Stimulated activated CD8-positive, alpha-beta memory T cell treated with anti-CD3 and anti-CD28 coated beads, Interleukin-2, amount 100 ng/mL, for 48 hours (primary cell): ENCODE measurements at places on chromosomes 11 and 22.
A peak's percentile ranks its signal among the peaks of the same experiment; 100 is the strongest.

DNA sequence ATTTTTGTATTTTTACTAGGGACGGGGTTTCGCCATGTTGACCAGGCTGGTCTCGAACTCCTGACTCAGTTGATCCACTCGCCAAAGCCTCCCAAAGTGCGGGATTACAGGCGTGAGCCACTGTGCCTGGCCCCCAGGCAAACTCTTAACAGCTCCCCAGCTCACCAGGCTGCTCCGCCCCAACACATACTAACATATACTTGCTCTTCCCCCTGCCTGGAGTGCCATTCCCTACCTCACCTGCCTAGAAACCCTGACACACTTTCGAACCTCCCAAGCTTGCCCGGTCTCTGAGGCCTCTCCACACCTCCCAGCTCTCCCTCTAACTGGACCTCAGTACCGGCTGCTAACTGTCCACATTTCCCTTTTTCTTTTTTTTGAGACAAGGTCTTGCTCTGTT lies 8.5 kb downstream of the MAP4K2 start:
- DNase-seq, result no peak

DNA sequence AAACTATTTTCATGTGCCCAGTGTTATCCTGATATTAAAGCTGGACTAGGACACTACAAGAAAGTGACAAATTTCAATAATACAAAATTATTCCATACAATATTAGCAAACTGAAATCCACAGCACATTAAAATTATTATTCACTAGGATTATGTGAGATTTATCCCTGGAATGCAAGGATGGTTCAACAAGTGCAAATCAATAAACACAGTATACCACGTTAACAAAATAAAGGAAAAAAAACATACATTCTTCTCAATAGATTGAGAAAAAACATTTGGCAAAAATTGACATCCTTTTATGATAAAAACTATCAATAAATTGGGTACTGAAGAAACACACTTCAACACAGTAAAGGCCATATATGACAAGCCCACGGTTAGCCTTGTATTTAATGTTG lies 1758.2 kb upstream of the RAG2 start:
- DNase-seq, result no peak

GRCh38 chr11:75142714-75143419 lies 8.0 kb upstream of the SLCO2B1 start:
- peak; percentile 55 for DNase-seq

- DNase-seq, result no peak
Observed at GRCh38 chr22:35489239-35489638, 51.4 kb upstream of the RASD2 start.

DNA sequence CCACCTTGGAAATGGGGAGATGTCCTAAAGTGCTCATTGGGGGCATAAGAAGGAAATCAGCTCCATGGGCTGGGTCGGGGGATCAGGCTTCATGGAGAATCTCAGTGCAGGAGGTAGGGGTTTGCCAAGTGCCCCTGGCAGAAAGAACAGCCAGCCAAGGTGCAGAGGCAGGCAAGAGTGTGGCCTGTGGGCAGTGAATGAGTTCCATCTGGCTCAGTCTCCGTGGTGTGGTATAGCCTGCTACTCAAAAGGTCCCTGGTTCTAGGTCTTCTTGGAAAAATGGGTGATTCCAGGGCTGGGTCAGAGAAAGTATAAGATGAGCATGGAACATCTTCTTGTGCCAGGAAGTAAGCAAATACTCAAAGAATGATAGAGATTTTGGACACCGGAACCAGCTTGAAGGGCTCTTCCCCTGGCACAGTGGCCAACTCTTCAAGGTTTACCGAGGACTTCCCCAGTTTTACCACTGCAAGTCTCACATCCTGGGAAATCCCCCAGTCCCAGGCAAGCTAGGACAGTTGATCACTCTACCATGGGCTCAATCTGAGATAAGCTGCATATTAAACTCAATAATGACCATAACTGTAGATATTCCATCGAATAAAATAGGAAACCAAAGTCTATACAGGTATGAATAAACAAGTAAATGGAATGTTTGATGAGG lies 10.6 kb upstream of the ARAP1 start:
- no peak for DNase-seq

DNA sequence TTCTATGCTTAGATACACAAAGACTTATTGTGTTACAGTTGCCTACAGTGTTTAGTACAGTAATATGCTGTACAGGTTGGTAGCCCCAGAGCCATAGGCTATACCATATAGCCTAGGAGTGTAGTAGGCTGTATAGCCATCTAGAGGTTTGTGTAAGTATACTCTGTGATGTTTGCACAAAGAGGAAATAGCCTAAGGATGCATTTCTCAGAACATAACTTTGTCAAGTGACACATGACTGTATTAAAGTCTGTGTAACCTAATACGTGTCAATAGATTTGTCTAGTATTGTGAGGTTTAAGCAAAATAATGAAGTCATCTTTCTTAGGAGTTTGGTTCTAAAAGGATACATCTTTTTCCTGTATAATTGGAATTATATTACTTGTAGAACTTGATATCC lies 5.5 kb downstream of the ZC3H12C start:
- DNase-seq, result no peak

GRCh38 chr11:28400331-28401100 lies 292.3 kb downstream of the METTL15 start:
- no peak for DNase-seq

DNA sequence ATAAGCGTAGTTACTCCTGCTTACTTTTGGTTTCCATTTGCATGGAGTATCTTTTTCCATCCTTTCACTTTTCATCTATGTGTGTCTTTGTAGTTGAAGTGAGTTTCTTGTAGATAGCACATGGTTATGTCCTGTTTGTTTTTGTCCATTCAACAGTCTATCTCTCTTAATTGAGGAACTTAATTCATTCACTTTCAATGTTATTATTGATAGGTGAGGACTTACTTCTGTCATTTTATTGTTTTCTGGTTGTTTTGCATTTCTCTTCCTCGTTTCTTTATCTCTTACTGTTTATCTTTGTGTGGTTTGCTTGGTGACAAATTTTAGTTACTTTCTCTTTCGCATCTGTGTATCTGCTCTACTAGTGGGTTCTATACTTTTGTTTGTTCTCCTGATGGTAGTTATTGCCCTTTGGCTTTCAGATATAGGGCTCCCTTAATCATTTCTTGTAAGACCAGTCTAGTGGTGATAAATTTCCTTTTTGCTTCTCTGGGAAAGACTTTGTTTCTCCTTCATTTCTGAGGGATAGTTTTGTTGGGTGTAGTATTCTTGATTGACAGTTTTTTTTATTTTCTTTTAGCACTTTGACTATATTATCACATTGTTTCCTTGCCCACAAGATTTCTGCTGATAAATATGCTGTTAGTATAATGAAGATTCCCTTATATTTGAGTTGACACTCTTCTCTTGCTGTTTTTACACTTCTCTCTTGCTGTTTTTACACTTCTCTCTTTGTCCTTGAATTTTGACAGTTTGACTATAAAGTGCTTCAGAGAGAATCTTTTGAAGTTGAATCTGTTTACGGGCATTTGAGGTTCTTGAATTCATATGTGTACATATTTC lies 9.0 kb upstream of the RAG1 start:
- no peak for DNase-seq

DNA sequence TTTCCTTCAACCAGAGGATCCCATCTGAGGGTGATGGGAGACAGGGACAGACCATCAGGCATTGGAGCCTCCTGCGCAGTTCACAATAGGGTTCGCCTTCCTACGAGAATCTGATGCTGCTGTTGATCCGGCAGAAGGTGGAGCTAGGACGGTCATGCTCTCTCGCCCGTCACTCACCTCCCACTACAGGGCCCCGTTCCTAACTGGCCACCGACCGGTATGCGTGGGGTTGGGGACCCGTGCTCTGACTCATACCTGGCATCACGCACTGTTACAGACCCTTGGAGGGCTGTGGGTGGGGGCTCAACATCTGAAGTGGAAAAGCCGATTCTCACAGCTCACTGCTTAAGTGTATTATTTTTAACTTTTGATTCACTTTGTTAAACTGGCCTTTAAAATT lies 402.3 kb downstream of the BRD1 start:
- DNase-seq, result no peak
